ENCODE measurements at places on chromosomes 3 and 15.

GRCh38 chr15:63899193-63899592, 65.4 kb upstream of the HERC1 start:
- no peak for DNase-seq

- DNase-seq = no peak
These were observed 10.8 kb downstream of the PLA1A start for GRCh38 chr3:119608405-119609000.

DNA sequence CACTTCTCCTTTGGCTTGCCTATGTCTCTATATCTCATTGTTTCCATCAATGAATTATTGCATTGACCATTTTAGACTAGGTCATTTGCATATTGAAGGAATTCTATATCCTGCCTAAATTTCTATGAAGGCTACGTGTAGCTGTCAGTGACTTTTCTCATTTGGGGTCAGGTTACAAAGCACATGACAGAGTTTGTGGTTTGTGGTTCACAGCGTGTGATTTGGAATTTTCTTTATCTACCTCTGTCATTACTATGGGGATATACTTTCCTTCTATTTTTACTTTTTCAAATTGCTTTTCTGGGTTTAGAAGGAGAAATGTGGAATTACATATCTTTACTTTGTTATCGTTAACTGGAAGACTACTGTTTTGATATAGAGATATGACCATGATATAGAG, 317.3 kb upstream of the CFAP20DC start:
- DNase-seq = no peak

- DNase-seq = no peak
These were observed 45.6 kb downstream of the DNASE1L3 start for GRCh38 chr3:58164906-58165821.

GRCh38 chr15:59725151-59725486, 36.0 kb upstream of the BNIP2 start:
- DNase-seq = no peak

DNA sequence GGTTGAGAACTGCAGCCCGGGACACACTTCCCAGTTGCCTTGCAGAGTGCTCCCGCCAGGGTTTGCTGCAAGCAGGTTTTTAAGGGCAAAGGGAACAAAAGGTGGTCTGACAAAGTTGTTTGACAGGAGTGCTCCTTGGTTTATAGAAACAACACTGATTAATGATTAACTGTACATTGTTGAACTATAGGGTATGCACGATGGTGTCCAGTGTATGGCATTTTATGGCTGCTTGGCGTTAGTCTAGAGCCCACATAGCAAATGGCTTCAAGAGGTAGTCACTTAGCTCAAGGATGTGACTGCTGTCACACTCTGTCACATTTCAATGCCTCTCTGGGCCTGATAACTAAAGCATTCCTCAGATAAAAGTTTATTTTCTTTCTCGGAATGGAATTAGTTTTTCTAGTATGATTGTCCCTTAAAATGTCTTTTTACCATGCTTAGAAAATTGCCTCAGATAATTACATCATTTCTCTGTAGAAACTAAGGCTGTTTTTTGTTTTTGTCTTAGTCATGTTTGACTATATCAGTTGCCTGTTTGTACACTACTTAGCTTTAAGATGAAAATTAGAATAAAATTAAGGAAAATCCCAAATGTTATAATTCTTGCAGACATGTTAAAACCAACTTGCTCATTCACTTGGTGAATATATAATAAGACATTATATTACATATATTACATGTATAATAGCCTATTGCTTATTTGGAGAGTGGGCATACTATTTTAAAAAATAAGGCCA, 61.3 kb upstream of the GATM start:
- no peak for DNase-seq

DNA sequence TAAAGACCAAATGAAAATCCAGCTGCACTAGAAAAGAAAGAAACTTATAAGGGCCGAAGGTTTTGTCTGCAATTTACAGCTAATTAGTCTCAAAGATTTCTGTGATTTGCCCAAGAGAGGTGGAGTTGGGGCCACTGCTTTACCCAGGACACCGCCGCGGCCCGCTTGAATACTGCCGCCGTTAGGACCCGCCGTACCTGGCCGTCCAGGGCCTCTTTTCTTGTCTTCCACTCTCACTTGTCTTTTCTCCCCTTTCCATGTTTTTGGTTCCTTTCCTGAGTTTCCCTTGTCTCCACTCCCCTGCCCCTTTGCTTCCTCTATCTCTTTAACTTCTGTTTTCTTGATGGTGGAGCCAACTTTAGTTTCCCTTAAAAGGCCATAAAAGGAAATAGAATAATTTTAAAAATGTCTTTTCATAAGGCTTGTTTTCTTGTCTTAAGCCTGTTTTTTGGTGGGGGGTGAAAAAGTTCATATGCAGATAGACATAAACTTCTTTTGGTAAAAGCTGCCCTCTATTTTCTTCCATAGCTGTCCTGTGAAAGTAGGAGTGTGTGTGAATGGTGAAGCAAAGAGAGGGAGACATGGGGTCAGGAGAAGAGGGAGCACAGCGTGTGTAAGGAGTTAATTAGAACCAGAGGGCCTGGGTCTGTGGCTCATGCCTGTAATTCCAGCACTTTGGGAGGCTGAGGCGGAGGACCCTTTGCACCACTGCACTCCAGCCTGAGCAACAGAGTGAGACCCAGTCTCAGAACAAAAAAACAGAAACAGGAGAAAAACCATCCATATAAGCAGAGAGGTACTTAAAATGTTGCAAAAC, 16.0 kb upstream of the CCNL1 start:
- peak; percentile 17 for DNase-seq

DNA sequence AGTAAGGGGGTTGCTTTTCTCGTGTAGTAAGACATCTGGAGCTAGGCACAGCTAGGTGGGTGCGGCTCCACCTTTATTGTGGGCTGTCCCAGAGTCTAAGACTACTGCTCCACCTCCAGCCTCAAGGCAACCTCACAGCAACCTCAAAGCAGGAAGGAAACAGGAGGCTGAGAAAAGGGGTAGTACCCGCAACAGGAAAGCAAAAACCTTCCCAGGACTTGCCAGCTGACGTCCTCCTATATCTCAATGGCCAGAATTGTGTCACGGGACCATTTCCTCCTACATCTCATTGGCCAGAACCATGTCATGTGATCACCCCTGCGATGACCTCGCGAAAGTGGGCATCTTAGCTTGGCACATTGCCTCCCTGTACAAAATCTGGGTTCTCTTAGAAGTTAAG, 4.3 kb upstream of the GPR160 start:
- peak; percentile 30 for DNase-seq

- no peak for DNase-seq
These were observed 217.6 kb upstream of the TOPAZ1 start for GRCh38 chr3:44023961-44024593.

- DNase-seq = no peak
These were observed 17.7 kb upstream of the FGD5 start for GRCh38 chr3:14801031-14801430.

DNA sequence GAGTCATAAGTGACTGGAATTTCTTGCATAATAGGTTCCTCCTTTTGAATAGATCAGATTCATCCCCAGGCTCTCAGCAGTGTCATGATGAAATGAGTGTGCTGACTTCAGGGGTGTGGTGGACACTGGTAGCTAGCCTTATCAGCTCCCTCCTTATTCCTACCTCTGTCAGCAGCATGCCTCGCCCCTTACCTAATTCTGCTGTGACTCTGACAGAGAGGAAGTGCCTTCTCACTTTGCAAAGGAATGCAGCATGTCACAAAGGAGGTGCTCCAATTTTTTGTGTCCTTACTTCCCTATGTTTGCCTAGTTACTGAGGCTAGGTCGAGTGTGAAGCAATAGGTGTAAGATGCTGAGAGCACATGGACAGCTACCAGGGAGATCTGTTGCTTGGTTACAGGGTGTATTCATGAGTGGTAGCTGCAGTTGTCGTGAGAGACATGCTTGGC, 90.6 kb downstream of the TNFAIP8L3 start:
- DNase-seq = no peak

GRCh38 chr15:70354346-70354905, 256.7 kb upstream of the TLE3 start:
- DNase-seq = no peak

DNA sequence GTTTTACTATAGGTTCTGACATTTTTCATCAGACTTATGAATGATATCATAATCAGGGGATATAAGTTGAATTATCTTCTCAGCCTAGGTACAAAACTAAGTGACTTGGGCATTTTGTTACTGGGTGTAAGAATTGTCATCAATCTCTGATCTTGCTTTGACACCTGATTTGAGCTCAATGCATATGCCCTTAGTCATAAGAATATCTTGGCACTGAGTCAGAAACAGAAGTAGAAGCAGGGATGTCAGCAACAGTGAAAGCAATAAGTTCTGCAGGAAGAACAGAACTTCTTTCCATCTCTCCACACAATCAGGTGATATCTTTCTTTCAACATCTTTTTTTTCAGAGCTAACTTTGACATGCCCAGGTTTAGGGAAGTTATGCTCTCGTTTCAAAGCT, 14.6 kb downstream of the SLITRK3 start:
- DNase-seq = no peak

- DNase-seq = no peak
These were observed 56.4 kb downstream of the PRKCI start for GRCh38 chr3:170278627-170279026.

DNA sequence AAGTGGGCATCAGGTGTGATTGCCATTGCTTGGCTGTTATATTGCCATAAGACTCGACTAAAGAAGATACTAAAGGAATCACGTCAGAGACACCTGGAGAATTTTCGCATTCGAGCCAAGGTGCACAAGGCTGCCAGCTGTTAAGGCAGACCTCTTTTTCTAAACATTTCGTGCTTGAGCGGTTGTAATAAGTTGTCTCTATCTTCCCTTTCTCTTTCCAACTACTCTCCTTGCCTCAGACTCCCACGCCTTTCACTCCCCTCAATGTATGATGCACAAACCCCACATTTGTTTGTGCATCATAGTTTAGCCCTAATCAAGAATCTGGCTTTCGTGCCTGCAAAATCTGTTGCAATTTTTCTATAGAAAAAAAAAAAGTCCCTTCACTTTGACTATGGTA, 118.0 kb downstream of the IQCH start:
- DNase-seq = no peak

GRCh38 chr15:72050700-72051099, 67.2 kb downstream of the MYO9A start:
- DNase-seq = no peak

DNA sequence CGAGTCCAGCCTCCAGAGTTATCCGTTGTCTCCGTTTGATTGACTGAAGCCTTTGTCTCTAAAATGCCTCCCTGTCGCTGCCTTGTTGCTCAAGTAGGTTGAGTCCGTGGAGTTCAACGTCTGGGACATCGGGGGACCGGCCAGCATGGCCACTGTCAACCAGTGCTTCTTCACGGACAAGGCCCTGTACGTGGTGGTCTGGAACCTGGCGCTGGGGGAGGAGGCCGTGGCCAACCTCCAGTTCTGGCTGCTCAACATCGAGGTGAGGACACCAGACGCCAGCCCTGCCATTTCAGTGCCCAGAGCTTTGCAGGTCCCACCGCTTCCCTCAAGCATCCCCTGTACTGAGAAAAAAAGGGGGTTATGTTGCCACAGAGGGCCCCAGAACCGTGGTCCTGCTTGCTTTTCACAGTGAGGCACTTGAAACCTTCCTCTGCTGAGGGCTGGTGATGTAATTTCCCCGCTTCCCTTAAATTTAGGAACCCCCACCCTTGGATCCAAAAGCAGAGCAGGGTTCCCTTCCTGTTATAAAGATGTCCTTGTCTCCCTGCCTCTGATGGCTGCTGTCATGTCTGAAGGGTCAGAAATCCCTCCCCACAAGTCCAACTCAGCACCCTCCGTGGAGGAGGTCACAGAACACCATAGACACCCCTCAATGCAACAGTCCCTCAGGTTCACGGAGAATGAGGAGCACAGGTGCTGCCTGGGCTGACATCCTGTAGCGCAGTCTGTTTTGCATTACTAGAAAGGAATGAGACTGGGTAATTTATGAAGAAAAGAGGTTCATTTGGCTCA, 105.7 kb downstream of the LRRK1 start:
- DNase-seq = no peak

- DNase-seq = no peak
These were observed 186.0 kb downstream of the TNIK start for GRCh38 chr3:171274222-171274621.

DNA sequence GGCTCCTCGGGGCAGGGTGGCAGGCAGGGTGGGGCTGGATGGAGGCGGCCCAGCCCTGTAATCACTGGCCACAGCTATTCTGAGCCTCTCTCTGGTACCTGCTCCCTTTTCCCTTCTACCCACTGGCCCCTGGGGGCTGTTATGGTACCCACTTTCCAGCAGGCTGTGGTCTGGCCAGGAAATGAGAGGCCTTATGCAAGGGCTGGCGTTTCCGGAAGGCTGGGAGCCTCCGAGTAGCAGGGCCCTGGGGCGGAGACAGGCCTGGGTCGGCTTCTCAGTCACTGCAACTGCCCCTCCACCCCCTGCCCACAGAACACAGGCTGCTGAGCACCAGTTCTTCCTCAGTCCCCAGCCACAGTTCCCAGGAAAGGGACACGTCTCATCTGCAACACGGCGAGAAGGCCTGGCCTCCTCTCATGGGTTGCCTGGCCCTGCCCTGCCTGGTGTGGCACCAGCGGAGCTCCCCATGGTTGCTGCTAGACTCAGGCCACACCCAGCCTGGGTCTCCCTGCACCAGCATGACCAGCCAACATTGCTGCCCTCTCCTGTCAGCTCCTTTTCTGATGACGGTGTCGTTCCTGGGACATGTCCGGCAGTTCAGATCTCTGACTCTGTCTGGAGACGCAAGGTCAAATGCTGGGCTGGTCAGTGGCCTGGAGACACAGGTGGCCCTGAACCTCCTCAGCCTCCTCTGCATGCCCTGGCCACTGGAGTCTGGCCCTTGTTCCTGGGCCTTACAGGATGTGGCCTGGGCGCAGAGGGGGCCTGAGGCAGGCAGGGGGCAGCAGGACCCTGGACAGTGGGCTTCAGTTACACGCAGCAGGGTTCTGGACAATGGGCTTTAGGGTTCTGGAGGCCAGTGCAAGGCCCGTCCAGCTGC, 6.5 kb downstream of the CHST13 start:
- DNase-seq = no peak

GRCh38 chr3:45544717-45545296, 49.7 kb upstream of the LIMD1 start:
- no peak for DNase-seq

DNA sequence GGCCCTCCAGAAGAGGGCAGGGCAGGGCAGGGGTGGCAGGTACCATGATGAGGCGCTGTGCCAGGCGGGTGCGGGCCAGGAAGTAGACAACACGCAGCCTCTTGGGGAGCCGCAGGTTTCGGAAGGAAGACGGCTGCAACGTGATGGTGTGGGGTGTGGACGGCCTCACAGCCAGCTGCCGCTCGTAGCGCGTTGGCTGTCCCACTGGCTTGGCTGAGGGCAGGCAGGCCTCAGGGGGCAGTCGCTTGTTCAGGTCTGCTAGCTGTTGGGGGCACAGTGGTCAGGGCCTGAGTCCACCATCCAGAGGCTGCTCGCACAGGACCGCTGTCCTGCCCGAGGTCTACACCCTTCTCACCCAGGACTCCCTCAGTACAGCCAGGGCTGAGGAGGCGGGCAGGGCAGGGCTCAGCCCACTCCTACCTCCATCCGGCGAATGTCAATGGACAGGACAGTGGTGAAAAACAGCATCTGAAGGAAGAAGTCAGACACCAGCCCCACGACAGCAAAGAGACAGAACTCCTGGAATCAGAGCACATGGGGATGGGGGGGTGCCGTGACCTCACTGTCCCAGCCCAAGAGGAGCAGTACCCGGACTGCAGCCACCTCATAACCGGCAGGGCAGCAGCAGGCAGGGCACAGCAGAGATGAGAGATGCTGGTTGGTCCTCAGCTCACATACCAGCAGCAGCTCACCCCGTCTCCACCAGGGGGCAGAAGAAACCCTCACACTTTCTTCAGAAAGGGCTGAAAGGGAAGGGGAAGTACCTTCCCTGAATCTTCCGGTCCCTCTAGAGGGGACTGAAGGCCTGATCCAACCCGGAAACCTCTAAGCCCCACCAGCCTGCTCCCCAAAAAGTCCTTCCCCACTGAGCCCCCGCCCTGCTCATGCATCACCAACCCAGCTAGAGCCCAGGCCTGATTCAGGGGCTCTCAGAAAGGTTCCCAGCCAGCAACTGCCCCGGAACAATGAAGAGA, 40.0 kb downstream of the PTPN23 start:
- peak; percentile 91 for DNase-seq

All from stimulated activated CD4-positive, alpha-beta T cell treated with anti-CD3 and anti-CD28 coated beads, Interleukin-4, amount 100 ng/mL, for 24 hours (primary cell).